ENCODE measurements at places on chromosomes 5 and 9.
A peak's percentile ranks its signal among the peaks of the same experiment; 100 is the strongest.

GRCh38 chr9:132671620-132672412 lies 1.6 kb downstream of the GTF3C4 start:
- peak; percentile 41 for DNase-seq

DNA sequence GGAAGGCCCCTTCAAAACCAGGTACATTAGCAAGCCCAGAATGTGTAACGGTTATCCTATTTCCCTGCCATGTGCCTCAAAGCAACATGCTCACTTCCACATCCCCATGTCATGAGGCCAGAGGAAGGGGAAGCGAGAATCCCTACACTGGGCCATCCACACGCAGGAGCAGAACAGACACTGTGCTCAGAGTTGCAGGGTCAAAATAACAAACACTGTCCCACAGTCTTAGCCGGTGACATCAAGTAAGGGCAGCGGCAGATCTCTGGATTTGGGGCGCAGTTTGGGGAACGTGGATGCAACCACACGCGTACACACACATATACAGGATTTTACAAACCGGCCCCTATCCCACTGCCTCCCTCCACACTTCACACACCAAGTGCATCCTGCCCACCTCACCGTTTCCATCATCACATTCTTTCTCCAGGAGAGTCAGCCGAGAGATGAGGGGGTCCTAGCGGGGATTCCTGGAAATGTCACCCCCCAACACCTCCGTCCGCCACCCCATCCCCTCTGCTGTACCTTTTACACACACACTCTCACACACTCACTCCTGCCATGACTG lies 776 bp downstream of the APBA1 start:
- DNase-seq: no peak

DNA sequence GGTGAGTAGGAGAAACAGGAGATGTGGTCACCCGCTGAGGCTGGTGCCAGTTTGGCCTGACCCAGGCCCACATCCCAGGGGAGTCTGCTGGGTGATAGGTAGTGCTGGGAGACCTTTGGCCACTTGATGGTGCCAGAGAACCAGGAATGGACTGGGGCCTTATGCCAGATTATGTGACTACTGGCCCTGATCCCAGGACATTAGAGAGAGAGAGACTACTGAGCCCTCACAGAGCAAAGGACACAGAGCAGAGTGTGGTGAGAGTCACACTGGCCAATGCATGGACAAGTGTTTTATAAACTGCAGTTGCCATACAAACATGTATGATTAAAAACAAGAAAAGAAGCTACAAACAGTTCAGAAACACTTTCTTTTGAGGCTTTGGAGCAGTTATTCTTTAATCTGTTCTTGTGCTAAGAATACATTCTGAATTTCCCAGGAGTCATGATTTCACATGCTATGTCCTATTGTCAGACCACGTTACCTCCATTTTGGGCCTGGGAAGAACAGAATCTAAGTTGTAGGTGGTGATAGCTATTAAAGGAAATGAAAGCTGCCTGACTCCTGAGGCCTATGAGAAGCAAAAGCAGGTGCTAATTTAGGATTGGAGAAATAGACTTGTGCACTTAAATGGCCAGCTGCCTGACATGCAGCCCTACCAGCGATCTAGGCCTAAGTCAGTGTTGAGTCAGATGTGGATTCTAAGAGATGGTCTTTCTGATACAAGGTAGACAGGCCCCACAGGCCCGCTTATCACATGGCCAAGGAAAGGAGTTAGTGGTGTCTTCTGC lies 32.6 kb upstream of the TMOD1 start:
- DNase-seq: peak; percentile 69

GRCh38 chr9:114869845-114870244 lies 60.5 kb downstream of the TNFSF8 start:
- peak; percentile 35 for DNase-seq

DNA sequence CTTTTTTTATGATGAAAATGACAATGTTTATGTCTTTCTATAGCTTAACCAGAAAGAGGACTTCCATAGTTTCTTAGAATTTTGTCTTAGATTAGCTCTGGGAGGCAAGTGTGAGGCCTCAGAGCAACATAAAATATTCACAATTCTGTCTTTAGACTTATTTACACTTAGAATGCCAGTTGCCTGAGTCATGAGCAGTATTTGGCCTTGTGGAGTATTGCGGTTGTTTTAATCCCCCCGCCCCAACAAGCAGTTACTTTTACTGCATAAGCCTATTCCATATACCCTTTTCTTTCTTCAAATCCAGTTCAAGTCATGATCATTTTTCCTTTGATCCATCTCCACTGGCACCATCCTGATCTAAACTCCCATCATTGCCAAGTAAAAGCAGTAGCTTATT lies 198.0 kb upstream of the EGFLAM start:
- peak; percentile 85 for DNase-seq

DNA sequence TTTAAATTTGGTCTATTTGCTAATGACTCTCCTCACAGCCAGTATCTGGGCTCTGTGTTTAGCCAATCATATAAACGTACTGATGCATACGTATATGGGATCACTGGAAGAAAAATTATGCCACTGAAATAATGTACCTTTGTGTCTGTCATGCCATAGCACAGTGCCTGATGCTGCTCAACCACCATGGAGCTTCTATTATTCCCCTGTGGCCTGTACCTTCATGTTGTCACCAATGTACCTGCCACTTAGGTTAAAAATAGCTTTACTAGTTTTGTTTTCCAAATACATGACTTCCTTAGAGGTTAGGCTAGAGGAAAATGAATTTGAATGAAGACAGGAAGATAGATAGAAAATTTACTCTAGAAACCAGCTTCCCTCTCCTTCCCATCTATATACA lies 34.6 kb downstream of the HACD4 start:
- no peak for DNase-seq

GRCh38 chr5:42912184-42912798 lies 100.6 kb upstream of the SELENOP start:
- peak; percentile 71 for DNase-seq

GRCh38 chr9:32350682-32351081 lies 33.8 kb upstream of the ACO1 start:
- DNase-seq: peak; percentile 38

GRCh38 chr9:112012026-112012902 lies 115.7 kb downstream of the UGCG start:
- peak; percentile 99 for DNase-seq

GRCh38 chr5:56154732-56155484 lies 78.2 kb downstream of the ANKRD55 start:
- DNase-seq: no peak

DNA sequence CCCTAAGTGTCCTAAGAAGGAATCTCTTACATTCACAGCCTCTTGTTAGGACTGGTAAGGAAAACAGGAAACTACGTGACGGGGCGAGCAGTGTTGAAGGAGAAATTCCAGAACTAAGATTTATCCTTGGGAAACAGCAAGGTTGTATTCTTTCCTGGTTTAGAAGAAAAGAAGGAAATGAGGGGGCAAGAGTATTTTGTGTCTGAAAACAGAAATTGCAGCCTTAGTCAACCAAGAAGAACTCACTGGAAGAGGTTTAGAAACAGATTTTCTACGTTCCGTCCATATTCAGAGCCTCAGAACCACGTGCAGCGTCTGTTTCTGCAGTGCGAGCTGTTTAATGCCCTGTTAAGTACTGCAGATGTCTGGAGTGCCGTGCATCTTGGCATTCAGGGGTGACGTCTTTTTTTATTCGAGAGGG lies 75.2 kb downstream of the GOLPH3 start:
- DNase-seq: no peak

GRCh38 chr9:77929942-77930341 lies 101.7 kb downstream of the GNAQ start:
- DNase-seq: no peak

GRCh38 chr5:143741421-143741820 lies 70.5 kb upstream of the HMHB1 start:
- DNase-seq: no peak

- DNase-seq: peak; percentile 90
Observed at GRCh38 chr9:21995006-21995665, 545 bp downstream of the CDKN2B-AS1 start.

- no peak for DNase-seq
Observed at GRCh38 chr9:115301581-115301980, 183.6 kb upstream of the TNC start.

- no peak for DNase-seq
Observed at GRCh38 chr5:2686321-2687124, 65.0 kb downstream of the IRX2 start.

- no peak for DNase-seq
Observed at GRCh38 chr9:103839197-103839596, 254.9 kb upstream of the SMC2 start.

DNA sequence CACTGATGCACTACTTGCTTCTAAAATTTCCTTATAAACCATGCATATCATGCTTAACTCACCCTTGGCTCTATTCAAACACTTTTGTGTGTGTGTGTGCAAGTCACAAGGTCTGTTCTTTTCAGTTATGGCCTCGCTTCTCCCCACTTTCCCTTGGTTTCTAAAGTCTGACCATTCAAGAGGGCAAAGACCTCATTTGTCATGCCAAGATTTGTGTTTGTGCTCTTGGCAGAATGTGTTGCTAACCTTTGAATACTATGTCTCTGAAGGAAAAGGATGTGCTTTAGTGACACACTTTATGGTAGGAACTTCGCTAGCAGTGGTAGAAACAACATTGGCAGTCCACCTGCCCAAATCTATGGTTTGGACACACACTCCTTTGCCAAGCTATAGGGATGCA lies 50.4 kb downstream of the SNX18 start:
- no peak for DNase-seq

GRCh38 chr5:170480260-170480659 lies 23.6 kb upstream of the KCNIP1 start:
- DNase-seq: no peak

DNA sequence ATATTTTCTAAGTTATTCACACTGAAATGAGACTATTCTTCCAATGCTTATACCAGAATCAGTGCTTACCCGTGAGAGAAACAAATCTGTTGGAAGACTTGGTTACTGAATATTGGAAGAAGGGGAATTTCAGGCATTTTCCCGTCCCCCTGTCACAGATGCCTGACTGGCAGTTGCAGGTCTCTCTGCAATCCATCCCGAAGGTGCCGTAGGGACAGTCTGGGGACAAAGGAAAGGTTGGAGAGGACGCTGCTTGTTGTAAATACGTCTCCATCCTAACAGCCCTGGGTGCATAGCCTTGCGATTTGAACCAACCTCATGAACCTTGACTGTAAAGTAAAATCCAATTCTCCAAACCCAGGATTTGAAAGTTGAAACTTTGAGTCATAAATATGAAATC lies 3.5 kb downstream of the ESM1 start:
- no peak for DNase-seq

DNA sequence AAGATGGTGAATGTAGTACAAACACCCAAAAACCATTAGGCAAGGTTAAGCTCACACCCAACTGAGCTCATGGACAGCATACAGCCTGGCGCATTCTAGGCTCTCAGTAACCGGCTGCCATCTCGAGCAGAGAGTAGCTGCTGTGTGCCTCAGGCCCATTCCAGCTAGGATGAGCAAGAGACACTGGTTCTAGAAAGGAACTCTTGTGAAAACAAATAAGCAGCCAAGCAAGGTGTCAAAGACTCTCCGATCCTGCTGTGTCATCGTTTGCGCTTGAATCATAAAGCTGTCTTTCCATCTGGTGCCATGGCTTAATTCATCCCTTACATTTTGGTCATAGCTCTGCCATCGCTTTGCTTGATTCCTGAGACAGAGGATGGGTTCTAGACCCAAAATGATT lies 135.4 kb upstream of the MSX2 start:
- peak; percentile 61 for DNase-seq

GRCh38 chr5:38600329-38601045 lies 44.0 kb upstream of the LIFR start:
- DNase-seq: peak; percentile 59

GRCh38 chr9:22005021-22005701 lies 3.9 kb downstream of the CDKN2B start:
- DNase-seq: no peak

- DNase-seq: peak; percentile 21
Observed at GRCh38 chr5:81151546-81151945, 81.6 kb upstream of the CKMT2 start.

GRCh38 chr5:32017692-32018367 lies 156.3 kb downstream of the GOLPH3 start:
- peak; percentile 84 for DNase-seq

GRCh38 chr5:83539463-83539790 lies 67.9 kb downstream of the VCAN start:
- DNase-seq: no peak

GRCh38 chr5:170159101-170159698 lies 53.5 kb downstream of the FOXI1 start:
- DNase-seq: peak; percentile 95

DNA sequence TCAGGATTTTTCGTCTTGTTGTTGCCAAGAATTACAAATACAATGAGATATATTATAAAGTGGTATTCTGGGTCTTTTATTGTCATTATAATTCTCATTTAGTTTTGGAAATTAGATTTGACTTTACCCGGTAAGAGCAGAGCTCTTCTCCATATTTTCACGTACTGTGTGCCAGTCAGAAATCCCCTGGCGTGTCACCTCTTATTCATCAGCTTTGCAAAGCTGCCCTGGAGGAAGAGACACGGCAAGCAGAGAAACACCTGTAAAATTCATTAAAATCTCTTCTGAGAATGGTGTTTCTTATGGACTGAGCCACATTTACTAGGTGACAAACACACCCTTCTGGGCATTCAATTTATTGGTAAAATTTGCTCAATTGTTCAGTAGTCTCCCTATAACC lies 440.4 kb downstream of the HINT1 start:
- no peak for DNase-seq

DNA sequence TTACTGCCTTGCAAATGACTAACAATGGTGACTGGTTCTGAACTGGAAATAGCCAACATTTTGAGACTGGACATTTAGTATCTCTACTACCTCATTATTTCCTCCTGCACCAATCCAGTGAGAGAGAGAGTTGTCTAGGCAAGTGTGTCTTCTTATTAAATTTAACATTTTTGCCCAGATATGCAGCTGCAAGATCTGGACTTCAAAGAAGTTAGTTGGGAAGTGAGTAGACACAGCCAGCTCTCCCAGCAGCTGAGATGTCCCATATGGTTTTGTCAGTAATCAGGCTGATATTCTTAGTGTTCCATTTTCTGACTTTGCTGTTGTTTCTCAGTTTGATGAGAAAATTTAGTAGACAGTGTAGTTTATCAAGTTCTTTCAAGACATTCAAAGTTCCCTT lies 1778.8 kb upstream of the CDH6 start:
- DNase-seq: no peak

DNA sequence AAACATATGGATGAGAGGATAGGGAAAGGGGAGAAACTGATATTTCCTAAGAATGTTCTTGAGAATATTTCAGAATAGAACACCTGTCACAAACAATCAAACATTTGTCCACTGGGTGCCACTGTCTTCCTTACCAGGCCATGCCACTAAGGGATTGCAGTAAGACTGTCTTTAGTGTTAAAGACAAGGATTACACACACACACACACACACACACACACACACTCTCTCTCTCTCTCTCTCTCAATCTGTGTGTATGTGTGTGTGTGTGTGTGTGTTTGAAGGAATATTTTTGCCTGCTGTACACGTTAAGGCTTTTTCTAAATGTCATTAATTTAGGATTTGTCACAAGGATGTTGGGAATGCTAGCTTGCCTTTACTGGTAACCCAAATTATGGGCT lies 54.4 kb downstream of the CCDC192 start:
- peak; percentile 76 for DNase-seq

GRCh38 chr5:135707302-135707701 lies 127.2 kb upstream of the SLC25A48 start:
- no peak for DNase-seq

All from M059J (cell line).